ENCODE measurements at places on chromosomes 16 and 17.

- DNase-seq, result no peak
Observed at GRCh38 chr17:71757156-71757555, 363.7 kb upstream of the SOX9 start.

GRCh38 chr16:79582789-79583188 lies 17.7 kb downstream of the MAF start:
- no peak for DNase-seq

GRCh38 chr17:3534881-3535252 lies 22.7 kb downstream of the TRPV3 start:
- no peak for DNase-seq

DNA sequence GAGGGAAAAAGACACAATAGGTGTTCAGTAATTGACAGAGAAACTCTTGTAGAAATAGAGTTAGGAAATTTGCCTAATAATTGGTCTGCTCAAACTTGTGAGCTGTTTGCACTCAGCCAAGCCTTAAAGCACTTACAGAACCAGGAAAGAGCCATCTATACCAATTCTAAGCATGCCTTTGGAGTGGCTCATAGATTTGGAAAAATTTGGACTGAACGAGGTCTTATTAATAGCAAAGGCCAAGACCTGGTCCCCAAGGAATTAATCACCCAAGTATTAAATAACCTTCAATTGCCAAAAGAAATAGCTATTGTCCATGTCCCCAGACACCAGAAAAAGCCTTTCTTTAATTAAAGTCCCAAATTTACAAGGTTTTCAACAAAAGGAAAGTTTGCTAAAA lies 90.3 kb downstream of the EMP2 start:
- no peak for DNase-seq

DNA sequence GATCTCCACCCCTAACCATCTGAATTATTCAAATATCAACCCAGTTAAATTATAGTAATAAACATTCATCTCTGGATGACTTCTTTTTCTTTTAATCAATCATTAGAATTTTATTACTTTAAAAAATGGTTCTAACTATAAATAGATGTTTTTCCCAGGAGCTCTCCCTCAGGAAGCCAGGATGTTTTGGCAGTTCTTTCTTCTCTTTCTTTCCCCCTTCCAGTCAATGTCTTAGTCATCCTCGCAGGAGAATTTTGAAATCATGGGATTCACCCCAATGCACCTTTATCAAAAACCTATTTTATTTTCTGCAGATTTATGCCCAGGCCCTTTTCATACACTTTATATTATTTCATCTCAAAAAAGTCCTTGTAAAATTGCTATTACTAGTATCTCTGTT lies 711.6 kb downstream of the CDH11 start:
- DNase-seq, result no peak

GRCh38 chr17:40810494-40810893 lies 10.7 kb upstream of the KRT28 start:
- DNase-seq, result no peak

- DNase-seq, result no peak
Observed at GRCh38 chr17:81239714-81240555, 817 bp downstream of the NDUFAF8 start.

DNA sequence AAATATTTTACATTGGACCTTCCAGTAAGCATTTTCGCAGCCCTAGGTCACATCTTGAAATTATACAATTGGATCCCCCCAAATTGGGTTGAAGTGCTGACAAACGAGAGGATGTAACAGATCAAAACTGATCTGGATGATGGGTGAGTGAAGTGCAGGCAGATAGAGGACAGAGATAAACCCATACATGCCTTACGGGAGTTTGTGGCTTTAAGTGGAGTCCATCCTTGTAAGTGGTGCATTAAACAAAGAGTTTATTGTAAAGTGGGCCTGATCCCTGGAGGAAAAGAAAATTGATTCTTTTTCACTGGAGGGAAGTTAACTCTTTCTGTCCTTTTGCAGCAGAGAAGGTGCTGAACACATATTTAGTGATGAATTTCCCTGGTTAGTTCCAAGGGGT lies 39.0 kb upstream of the KCNJ2 start:
- no peak for DNase-seq

DNA sequence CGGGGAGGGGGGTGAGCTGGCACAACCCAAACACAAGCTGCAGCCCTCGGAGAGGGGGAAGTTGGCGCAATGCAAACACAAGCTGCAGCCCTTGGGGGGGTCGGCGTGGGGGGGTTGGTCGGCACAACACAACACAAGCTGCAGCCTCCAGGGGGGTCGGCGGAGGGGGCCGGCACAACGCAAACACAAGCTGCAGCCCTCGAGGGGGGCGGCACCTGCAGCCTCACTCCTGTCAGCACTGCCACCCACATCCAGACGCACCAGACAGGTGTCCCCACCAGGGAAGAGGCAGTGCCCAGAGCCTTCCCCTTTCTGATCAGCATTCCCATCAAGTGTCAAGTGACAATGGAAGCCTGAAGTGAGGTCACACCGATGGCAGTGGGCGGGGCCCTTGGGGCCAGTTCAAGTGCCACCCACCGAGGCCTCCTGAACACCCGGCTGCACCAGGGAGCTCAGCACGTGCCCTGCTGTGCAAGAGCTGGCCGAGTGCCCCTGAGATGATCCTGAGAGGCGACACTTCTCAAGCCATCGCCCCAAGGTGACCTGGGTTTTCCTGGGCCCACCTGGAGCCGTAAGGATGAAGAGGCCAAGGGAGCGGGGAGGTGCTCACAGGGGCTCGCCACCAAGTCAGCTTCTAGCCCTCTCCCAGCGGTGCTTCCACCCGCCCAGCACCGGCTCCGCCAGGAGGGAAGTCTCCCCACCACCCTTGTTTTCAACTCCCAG lies 59.3 kb downstream of the KLHDC4 start:
- no peak for DNase-seq

- no peak for DNase-seq
Observed at GRCh38 chr16:15542734-15543347, 100.1 kb downstream of the MARF1 start.

- no peak for DNase-seq
Observed at GRCh38 chr17:68324114-68324513, 32.8 kb downstream of the ARSG start.

- DNase-seq, result no peak
Observed at GRCh38 chr16:83698964-83699363, 108.8 kb upstream of the HSBP1 start.

Measured in NCI-H1105 (cell line).